Stimulated activated CD8-positive, alpha-beta memory T cell treated with anti-CD3 and anti-CD28 coated beads, Interleukin-7, amount 100 ng/mL, for 1 hour (primary cell): ENCODE measurements at places on chromosomes 2 and 18.

DNA sequence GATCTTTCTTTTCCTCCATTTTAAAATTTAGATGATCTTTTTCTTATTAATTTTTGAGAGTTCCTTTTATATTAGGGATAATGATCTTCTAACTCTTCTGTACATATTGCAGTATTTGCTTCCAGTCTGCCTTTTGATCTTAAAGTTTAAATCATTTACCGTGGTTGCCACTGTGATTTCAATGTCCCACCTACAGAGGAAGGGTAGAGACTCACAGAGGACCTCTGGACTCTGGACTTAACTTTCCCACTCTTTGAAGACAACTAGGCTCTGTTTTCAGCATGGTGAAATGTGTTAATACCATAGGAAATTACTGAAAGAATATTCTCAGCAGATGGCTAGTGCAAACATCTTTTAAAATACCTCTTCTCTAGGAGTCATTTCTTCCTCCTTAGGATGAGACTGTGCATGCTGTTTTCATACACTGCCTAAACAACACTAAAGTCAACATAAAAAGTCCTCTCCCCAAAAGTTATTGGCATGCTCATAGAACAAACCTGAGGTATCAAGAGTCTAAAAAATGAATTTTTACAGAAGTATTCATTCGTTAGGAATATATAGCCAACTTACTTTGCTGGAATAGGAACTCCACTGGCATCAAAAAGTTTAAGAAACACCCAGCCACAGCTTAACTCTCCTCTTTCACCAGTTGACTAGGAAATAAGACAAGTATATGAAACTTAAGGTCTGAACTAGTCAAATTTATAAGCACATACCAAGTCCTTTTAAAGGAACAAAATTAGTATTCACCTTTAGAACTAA is 30.7 kb upstream of the MALL start:
- DNase-seq = no peak

GRCh38 chr2:177355874-177356273 is 36.7 kb upstream of the AGPS start:
- no peak for DNase-seq

DNA sequence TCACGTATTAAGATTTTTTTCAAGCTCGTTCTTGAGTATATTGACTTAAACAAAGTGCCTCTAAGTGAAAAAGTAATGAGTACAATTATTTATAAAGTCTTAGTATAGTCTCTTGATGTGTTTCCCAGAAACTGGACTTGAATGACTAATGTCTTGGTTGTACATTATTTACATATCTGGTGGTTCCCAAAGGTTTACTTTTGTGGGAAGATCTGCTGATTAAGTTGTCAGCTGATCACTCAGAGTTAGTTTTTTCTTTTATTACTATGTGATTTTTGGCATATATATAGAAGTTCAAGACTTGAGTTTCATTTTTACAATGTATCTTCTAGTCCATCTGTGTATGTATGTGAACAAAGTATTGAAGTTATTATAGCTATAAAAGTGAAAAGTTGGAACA is 29.5 kb downstream of the RNF144A start:
- DNase-seq = no peak

GRCh38 chr2:31354837-31355236 is 59.7 kb downstream of the XDH start:
- no peak for DNase-seq

DNA sequence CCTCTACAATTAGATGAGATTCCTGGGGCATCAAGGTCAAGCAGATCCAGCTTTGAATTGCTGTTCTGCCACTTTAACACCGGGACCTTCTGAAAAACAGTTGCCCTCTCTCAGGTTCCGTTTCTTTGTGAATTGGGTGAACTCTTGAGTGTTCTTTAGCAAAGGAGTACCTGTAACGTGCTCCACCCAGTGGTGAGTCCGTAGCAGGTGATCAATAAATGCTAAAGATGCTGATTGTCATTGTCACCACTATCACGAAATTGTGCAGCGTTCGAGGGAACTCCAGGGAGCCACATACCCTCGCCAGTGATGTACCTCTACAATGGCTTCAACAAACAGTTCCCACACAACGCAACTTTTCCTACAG is 81.9 kb downstream of the TCF7L1 start:
- no peak for DNase-seq

DNA sequence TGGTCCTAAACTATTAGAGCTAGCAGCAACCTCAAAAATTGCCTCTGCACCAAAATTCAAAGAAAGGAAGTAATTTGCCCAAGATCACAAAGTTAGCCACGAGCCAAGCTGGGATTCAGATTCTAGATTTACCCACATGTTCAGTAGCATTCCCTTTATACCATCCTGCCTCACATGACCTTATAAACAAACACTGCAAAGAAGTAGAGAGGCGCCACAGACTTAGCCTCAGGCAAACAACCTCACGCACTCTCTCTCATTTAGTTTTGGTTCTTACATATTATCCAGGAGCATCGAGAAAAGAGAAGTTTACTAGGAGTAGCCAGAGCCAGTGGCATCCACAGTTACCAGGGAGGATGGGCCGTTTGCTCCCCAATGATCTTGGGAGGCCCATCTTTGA is 226.6 kb downstream of the OSR1 start:
- no peak for DNase-seq

- no peak for DNase-seq
Observed at GRCh38 chr2:178193823-178194599, at the start of gene OSBPL6. Gene OSBPL6 (plus strand): TSS chr2:178194512. CDS start chr2:178306185, 111,673 bp downstream.

- DNase-seq = no peak
Observed at GRCh38 chr2:193783681-193784080, 1588.9 kb upstream of the TMEFF2 start.

GRCh38 chr2:218744615-218745014 is 34.0 kb downstream of the TTLL4 start:
- no peak for DNase-seq

DNA sequence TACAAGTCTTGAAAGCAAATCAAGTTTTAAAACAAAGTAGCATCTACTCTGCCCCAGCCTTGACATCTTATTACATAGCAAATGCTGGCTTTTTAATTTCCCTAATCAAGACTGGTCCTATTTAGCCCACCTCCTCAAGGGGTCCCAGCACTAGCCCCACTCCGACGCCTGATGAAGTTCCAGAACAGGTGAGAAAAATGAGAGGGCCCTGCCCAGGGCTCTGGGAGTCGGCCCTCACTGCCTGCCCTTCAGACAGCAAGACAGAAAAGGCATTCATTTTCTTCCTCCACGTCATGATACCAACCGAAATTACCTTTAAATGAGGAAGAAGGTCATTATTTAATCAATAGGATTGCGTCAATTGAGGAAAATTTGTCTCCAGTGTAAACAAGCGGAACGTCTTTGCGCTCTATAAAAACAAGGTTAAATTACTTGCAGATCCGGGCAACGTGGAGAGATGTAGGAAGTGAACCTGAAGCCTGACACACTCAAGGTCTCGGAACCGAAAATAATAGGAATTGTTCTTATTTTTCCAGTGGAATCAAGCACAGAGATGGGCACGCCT is 170.6 kb upstream of the PKDCC start:
- DNase-seq = no peak

DNA sequence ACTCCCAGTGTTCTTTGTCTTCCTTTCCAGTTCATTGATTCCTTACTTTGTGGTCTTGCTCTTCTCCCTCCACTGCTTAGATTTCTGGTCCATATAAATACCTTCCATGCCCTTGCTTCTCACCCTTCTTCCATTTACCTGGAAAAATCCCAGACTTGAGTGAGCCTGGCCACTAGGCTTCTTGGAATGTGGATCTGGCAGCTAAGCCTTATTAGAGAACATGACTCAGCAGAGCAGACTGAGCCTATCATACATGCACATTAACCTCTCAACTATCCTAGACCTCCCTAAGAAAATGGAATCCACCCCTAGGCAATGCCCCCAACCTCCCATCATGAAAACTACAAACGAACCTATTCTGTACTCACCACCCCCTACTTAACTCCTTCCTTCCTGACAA is 127.7 kb downstream of the RHBDD1 start:
- DNase-seq = no peak

GRCh38 chr2:65278531-65278981 is 50.9 kb downstream of the ACTR2 start:
- DNase-seq = no peak

- no peak for DNase-seq
Observed at GRCh38 chr2:172182624-172183023, 79.9 kb upstream of the DLX2 start.

GRCh38 chr2:205837663-205838062 is 155.4 kb downstream of the NRP2 start:
- DNase-seq = no peak

DNA sequence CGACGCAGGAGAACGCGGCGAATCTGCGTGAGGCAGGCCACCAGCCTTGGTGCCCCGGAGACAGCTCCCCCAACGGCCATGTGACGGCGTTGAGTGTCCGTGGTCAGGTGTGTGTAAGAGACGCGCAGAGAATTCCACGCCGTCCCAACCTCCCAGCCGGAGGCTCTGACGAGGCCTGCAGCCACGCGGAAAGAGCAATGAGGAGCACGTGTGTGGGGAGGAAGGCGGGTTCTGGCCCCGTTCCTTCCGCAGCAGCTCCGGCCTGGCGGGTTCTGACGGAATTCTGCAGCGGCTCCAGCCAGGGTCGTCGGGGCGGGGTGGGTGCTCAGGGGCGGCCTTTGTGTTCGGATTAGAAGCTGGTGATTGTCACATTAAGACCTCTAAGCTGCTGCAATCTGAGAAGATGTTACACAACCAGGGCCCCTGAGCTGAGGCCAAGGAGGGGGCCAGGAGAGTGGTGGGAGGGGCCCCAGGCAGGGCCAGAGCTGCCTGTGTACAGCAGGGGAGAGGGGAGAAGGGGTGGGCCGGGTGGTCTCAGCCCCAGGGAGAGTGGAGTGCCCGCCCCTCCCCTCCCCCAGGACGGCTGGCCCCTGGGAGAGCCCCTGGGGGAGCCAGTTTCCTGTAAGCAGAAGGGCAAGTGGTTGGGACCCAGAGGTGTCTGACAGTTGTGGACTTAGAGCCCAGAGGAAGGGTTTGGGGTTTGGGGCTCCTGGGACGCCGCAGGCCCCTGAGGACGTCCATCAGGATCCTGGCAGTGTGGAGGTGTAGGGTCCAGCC is 5.1 kb upstream of the GAL3ST2 start:
- DNase-seq = no peak

GRCh38 chr2:237700512-237701032 is 73.2 kb downstream of the LRRFIP1 start:
- DNase-seq = peak; percentile 42

- no peak for DNase-seq
Observed at GRCh38 chr2:55929476-55929875, 5.9 kb upstream of the EFEMP1 start.

- DNase-seq = no peak
Observed at GRCh38 chr2:147424766-147425165, 420.1 kb upstream of the ACVR2A start.
